ENCODE measurements at places on chromosomes 2 and 18.

GRCh38 chr2:168490015-168490874 lies 34.2 kb downstream of the CERS6 start:
- DNase-seq, result peak; percentile 54

GRCh38 chr2:143128681-143129580 lies at the start of gene ARHGAP15:
ARHGAP15 (plus strand) TSS chr2:143129419.
- DNase-seq, result no peak

DNA sequence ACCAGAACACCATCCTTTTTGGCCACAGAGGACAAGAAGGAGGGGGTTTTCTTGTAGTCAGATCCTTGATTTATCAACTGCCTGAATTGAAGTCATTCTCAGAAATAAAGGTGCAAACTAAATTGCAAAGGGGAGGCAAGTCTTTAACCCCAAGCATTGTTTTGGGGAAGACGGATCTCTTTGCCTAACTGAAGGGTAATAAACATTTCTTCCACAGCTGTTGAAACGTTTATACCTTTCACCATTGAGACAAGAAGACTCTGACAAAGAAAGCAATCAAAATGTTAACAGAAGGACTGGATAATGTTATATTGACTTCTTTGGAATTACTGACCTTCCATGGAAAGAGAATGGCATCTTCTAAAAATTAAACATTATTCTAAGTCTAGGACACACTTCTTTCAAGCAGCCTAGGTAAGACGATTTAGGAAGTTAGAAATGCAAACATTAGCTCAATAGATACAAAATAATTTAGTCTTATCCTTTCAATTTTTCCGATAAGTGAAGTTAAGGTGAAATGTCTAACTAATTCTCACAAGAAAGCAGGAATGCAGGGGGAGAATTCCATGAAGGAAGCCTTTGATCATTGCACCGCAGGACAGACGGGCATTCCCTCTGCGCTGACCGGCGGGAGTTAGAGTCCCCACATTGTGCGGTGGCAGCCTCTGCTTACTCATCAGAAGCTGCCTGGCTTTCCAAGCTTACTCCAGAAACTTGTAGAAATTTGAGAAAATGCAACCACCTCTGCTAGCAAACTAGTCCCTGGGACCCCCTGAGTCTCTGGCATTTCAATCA lies 69.4 kb upstream of the COPS8 start:
- DNase-seq, result no peak

DNA sequence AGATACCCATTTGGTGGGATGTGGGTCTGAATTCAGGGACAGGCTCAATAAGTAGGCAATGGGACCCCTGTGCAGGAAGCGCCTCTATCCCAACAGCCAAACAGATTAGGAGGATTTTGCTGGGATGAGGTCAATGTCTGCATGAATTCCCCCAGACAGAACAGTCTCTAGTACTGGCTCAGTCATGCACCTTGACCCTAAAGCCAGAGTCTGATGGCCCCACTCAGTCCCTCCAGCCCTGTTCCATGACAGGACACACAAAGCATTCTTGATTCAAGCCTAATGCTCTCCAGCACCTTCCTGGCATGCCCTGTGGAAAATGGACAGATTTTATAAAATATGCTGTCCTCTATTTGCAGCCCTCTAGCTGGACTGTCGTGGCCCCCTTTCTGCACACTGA lies 49.8 kb upstream of the RAB6D start:
- DNase-seq, result no peak

DNA sequence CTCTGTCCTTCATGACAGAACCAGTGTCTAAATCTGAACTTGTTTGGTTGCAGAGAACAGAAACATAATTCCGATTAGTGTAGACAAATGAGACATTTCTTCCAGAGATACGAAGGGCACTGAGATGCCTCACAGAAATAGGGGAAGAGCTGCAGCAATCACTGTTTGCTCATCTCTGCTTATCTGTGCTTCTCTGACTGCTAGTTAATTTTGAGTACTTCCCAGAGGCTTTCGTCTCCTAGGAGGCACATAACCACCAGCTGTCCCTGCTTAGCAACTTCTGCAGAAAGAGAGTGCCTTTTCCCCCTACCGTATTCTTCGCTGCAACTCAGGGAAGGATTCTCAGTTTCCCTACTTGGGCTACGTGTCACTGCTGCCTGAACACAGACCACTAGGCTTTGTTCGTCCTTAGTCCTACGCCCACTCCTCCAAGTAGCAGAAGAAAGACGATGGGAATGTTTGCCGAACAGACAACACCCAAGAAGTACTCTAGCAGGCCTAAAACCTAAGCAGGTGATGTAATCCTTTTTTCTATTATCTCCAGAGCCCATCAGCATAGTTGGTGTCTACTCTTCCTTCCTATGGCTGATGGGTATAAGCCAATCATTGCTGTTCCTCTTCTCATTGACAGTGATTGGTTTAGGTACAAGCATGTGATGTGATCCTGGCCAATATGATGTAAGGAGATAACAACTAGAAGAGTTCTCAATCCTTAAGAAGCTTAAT lies 63.6 kb downstream of the TNP1 start:
- no peak for DNase-seq

DNA sequence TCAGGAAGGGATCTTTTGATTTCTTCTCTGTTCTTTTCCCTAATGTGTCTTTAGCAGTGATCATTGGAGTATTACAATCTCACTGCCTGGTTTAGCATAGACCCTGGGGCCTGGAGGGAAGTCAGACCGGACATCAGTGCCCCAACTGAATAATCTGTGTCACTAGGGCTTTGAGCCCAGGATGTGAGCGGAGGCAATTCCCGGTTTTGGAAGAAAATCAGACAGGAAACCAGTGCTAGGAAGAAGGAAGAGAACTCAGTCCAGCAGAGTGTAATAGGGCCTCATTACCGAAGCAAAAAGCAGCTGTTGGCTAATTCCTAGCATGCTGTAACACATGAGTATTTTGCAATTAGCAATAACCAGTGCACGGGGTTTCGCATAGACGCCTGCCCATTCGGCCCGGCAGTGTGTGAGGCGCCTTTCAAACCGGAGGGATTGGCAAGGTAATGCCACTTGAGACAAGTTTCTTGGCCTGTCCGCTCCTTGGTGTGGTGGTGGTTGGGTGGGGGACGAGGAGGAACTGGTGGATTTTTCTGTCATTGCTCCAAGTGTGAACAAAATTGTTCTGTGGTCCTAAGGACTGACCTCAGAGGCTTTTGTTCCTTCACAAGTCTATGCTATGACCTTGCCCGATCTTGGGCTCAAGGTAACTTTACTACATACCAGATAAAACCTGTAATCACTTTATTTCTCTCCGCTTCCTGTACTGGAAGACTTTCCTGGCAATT lies 2.8 kb downstream of the FOSL2 start:
- DNase-seq, result peak; percentile 81

- no peak for DNase-seq
Measured at GRCh38 chr2:10188729-10189305, 66.3 kb downstream of the RRM2 start.

DNA sequence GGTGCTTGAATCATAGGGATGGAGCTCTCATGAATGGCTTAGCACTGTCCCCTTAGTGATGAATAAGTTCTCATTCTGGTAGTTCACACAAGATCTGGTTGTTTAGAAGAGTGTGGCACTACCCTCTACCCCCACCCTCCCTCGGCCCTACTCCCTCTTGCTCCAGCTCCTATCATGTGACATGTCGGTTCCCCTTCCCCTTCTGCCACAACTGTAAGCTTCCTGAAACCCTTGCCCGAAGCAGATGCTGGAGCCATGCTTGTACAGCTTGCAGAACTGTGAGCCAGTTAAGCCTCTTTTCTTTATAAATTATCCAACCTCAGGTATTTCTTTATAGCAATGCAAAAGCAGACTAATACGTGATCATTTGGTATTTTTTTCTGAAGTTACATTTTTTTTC lies 1012.6 kb downstream of the BCL11A start:
- DNase-seq, result no peak

GRCh38 chr2:100614455-100615000 lies 51.7 kb downstream of the PDCL3 start:
- DNase-seq, result no peak

- DNase-seq, result no peak
Measured at GRCh38 chr18:57749604-57749970, 53.5 kb downstream of the ATP8B1 start.

DNA sequence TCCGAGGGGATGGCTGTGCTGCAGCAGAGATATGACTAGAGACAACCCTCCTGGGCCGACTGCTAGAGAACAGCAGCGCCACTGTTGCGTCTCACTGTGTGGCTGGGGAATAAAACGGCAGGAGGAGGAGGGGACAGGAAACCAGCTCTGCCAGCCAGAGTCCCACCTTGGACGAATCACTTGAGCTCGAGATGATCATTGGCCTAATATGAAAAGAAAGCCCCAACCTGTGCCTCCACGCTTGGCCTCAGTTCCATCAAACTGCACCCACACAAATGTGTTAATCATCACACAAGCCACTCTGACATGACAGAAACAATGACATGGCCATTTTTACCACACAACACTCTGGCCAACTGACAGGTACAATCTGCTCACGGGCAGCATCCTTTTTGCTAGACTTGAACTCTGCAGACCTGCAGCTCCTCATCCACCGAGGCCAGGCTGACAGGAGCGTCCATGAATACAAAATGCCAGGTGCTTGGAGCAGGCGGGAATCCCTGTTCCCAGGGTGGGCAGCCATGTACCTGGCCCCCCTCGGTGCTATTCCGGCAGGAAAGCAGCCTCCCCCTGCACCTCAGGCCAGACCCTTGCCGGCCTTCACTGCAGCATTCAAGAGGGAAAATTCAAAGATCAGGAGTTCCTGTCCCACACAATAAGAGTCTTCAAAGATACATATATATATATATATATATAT lies 52.3 kb downstream of the PARD6G start:
- no peak for DNase-seq

- DNase-seq, result peak; percentile 99
Measured at GRCh38 chr2:161308178-161308955, at the start of gene PSMD14. PSMD14 (plus strand) TSS chr2:161308425; CDS start chr2:161318826, 10,401 bp downstream.

DNA sequence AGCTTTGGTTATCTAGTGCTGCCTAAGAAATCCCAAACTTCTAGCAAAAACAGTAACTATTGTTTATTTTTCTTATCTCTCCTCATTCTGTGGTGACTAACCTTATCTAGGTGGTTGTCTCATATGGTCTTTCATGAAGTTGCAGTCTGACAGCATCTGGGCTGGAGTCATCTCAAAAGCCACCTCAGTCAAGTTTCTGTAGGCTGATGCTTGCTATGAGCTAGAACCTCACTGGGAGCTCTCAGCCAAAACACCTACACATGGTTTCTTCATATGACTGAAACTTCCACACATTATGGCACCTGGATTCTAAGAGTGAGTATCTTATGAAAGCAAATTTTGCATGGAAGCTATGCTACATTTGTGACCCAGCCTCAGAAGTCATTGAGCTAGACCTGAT lies 596.4 kb upstream of the VRK2 start:
- no peak for DNase-seq

- no peak for DNase-seq
Measured at GRCh38 chr2:79788952-79789651, 276.3 kb downstream of the CTNNA2 start.

- no peak for DNase-seq
Measured at GRCh38 chr18:35730691-35731370, 149.3 kb downstream of the GALNT1 start.

DNA sequence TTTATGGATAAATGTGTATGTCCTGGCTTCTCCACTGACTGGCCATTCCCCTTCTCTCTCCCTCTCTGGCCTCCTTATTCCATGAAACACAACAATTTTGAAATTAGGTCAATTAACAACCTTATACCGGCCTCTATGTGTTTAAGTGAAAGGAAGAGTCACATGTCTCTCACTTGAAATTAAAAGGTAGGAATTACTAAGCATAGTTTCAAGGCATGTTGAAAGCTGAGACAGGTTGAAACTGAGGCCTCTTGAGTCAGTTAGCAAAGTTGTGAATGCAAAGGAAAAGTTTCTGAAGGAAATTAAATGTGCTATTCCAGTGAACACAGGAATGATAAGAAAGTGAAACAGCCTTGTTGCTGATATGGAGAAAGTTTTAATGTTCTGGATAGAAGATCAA lies 69.7 kb downstream of the ADAM23 start:
- no peak for DNase-seq
